ENCODE measurements at places on chromosomes 13 and 19.
A peak's percentile ranks its signal among the peaks of the same experiment; 100 is the strongest.

DNA sequence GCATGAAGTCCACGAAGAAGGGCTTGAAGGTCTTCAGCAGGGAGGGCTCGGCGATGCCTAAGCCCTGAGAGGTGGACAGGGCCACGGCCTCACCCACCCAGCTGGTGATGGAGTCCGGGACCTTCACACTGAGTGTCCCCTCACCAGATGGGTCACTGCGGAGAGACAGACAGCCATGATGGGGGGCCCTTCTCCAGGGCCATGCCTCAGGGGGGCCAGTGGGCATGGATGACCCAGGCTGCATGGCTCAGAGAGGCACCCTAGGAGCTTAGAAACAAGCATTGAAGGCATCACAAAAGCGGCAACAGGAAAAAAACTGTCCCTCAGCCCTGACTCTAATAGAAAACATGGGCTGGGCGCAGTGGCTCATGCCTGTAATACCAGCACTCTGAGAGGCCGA lies 63.2 kb downstream of the F2RL3 start:
- no peak for DNase-seq

- peak; percentile 12 for DNase-seq
These were observed 7.9 kb downstream of the FOSB start for GRCh38 chr19:45475537-45476291.

GRCh38 chr19:48835734-48836088 lies 580 bp downstream of the HSD17B14 start:
- peak; percentile 87 for DNase-seq

- no peak for DNase-seq
These were observed 3.7 kb downstream of the TEX29 start for GRCh38 chr13:111323950-111324651.

DNA sequence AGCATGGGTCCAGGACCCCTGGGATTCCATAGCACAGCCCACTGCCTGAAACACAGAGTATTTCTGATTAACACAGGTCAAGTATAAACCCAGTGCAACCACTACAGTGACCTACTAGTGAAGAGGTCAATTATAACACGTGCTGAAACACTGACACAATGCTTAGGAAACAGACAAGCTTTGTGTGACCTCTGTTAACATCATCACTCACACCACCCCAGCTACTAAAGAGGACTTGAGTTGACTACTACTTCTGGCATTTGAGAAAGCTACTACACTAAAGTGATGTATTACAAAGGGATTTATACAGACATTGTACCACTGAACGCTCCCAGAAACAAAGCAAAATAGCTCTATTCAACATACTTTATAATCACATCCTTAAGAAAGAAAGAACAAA lies 1935.9 kb upstream of the PCDH20 start:
- DNase-seq = no peak

DNA sequence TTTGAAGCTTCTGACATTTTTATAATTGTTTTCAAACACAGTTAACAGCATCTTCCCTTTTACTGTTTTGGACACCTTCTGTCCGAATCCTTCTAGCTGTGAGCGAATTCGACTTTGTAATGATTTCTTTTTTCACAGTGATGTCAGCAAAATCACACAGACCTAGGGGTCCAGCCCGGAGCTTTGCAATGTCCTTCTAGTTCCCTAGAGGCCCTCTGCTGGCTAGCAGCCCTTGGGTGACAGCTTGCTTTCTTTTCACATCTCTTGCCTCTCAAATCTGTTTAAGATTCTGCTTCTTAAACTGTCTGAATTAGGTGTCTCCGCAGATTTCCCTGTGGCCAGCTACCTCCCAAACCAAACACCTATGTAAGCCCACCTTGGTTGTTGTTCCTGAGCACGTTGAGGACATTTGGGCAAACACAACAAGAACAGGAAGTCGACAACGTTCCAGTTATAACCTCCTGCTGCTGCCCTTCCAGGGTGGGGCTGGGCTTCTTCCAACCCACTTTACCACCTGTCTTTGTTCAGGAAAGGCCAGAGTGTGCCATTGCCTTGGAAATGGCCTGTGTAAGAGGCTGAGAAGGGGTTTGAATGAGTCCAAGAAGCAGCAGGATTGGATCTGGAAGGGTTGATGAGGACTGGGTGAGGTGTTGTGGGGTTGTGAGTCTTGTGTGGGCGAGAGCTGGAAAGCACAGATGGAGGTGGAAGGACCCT lies 123.1 kb downstream of the ATP8A2 start:
- no peak for DNase-seq

DNA sequence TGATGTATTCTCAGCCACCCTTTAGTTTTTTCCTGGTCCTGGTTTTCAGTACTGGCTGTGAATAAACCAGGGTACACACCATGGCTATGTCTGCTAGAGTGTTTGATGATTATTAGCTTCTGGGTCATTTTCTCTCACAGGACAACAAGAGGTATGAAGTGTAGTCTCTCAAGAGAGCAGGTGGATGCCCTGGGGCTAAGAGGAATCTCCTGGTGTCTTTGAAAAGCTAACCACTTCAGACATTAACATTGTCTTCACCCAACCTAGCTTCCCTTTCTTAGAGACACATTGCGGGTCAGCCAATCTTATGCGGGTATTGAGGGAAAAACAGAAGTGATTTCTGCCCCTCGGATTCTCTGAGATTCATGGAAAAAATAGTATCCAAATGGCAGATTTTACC lies 1.6 kb downstream of the ZNF730 start:
- DNase-seq = no peak

DNA sequence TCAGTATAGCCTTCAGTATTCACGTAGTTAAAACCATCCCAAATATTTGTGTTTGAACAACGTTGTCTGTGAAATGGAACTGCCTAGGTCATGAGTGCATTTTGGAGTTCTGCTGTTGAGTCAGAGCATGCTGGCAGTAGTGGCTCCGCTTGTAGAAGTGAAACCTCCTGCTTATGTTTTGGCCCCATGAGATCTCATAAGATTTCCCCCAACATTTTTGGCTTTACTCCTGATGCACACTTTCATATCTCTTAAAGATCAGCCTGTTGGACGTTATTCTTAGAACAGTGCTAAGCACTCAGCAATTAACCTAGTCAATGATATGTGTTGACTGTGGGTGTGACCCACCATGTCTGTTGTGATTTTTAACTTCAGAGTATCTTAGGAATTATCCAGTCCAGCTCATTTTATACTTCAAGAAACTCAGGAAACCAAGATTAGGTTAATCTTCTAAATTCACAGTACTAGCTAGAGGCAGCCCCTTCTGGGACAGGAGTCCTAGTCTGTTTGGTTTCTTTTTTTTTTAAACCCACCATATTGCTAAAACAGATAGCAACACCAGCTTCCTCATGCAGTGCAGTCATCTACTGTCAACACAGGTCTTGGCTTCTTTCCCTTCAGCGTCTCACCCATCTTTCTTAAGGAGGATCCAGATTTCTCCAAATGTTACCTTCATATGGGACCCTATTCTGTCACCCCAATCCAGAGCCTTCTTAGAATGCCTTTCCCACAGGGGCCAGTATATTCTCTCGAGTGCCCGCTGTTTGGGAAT lies 26.2 kb downstream of the RAP2A start:
- DNase-seq = no peak

DNA sequence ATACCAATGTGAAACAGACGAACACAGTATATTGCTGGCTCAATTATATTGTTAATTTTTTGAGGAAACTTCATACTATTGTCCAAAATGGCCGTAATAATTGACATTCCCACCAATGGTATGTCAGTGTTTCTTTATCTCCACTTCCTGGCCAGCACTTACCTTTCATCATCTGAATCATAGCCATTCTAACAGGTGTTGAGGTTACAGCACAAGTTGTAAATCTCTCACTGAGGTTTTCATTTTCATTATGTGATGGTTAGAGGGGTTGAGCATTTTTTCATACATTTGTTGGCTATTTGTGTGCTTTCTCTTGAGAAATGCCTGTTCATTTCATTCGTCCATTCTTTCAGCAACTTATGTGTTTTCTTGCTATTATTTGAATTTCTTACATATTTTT lies 824.0 kb downstream of the UQCRFS1 start:
- DNase-seq = no peak

GRCh38 chr19:8005534-8006256 lies at the start of gene ELAVL1:
ELAVL1 (minus strand) TSS chr19:8005641; CDS start chr19:7991815, 13,826 bp downstream.
- peak; percentile 93 for DNase-seq

DNA sequence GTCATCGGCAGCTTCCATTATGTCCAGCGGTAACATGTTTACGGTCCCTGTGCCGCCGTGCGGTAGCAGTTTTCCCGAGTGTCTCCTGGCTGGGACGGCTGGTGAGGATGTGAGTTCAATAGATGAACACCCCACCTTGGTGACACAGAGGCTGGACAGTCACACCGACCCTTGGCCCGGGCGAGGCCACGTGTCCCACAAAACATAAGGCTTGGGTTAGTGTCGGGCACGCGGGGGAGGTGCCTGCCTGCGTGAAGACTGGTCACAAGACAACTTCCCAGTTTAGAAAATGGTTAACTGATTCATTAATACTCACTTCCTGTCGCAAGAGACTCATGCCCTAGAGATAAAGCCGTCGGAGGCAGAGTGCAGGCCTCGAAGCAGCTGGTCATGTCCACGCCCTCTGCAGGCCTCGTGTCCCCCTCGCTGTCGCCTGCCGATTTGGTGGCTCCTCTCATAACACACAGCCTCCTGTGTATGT lies 17.2 kb downstream of the RASA3 start:
- DNase-seq = peak; percentile 47

- no peak for DNase-seq
These were observed 37.7 kb downstream of the ARHGEF7 start for GRCh38 chr13:111152844-111153243.

DNA sequence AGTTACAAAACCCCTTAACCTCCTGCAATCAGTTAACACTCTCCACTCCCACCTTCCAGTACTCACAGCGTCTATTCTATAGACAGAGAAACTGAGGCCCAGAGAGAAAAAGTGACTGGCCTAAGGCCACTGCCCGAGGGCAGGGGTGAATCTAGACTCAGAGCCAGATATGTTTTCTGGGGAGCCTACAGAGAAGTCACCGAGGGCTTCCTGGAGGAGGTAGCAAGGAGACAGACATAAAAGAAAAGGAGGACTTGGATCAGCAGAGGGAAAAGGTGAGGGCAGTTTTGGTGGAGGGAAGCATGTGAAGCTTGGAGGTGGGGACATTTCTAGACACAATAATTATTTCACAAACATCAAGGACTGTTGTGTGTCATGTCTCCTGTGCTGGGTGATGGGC lies 1.6 kb upstream of the COMP start:
- DNase-seq = no peak

DNA sequence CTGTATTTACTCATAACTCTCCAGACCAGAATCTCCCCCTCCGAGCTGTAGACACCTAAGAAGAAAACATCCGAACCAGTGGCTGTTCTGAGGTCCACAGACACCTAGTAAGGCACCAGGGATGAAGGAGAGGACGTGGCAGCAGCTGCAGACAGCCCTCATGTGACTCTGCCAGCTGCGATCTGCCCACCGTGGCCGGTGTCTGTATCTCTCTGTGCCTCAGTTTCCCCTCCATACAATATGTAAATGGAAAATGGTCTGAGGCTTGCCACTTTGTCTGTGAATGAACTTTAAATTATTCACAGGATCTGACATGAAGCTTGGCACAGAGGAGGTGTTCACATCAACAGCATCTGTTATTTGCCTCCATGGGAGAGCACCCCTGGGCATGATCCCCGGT lies 2.4 kb downstream of the CEACAM4 start:
- no peak for DNase-seq

DNA sequence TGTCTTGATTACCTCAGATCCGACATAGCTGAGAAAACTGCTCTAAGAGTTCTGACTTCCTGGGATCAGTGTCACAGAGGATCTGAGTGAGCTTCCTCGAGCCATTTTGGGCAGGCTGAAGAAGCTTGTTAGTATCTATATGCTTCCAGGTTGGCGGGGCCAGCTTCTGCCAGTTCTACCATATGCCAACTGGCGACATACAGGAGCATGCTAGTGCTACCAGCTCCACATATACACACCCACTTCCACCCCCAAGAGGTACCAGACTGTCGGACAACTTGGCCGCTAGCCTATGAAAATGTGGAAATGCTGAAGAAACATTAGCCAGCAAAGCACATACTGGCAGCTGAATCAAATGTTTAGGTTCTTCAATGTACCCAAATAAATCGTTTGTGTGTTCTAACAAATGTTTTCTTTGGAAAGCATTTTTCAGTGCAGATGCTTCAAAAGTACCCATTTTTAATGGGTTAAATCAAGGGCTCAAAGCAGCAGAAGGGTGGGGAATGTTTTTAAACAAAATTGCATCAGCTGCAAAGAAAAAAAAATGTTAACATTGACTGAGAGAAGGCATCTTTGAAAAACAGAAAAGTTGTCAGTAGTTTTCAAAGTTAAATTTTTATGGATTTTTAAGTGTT lies 163.7 kb downstream of the KLF12 start:
- no peak for DNase-seq

GRCh38 chr19:32201636-32202051 lies 143.8 kb upstream of the ZNF507 start:
- DNase-seq = no peak

DNA sequence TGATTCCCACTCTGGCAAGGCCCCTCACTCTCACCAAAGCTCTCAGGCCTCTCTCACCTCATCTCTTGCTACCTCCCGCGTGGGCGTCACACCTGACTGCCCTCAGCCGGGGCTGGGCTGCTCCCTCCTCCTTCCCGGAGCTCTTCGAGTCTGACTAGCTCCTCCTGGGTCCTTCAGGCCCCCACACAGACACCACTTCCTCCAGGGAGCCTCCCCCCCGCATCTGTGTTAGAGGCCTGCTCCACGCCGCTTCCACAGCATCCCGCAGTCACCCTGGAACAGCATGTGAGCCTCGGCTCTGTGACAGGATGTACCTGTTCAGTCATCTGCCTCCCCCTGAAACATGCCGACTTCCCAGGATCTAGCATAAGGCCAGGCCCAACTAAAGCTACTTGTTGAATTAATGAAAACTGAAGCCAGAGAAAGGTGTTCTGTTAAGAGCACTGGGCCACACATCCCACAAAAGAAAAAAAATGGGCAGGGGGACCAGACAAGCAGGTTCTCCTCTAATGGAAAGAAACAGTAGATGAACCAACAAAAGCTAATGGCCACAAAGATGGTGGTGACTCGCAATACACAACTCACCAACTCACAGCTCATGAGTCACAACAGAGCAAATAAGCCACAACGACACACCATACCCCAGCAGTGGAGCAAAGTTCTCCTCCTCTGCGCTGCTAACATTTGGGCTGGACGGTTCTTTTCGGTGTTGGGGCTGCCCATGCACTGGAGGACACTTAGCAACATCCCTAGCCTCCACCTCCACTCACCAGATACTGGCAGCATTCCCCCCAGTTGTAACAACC lies 3.0 kb downstream of the PPP6R1 start:
- DNase-seq = no peak

- DNase-seq = no peak
These were observed 68.1 kb downstream of the CHST8 start for GRCh38 chr19:33689868-33690267.

DNA sequence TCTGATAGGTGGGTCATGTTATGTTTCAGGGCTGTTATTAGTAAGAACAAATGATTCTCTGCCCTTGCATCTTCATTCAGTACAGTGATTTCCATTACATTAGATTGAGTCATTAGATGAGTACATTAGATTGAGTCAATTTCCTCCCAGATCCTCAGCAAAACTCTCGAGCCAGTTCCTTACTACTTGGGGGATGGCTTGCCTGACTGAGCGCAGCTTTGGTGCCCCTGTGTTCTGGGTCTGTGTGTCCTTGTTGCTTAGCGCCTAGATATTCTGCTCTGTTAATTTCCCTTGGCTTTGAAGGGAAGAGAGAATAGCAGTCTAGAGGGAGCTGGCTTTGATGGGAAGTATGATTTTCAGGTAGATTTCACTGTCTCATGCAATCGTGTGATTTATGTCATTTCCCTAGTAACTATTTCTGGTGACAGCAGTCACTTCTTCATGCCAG lies 19.1 kb upstream of the SCEL start:
- no peak for DNase-seq
